ENCODE measurements at places on chromosomes 6 and 20.

GRCh38 chr6:168584249-168584648 lies 143.3 kb downstream of the SMOC2 start:
- no peak for DNase-seq

GRCh38 chr6:164962805-164963204 lies 346.6 kb downstream of the C6orf118 start:
- DNase-seq = no peak

GRCh38 chr6:133991096-133991593 lies 38.1 kb downstream of the TBPL1 start:
- no peak for DNase-seq

- DNase-seq = no peak
These were observed 48.5 kb downstream of the KIF13A start for GRCh38 chr6:17938901-17939300.

DNA sequence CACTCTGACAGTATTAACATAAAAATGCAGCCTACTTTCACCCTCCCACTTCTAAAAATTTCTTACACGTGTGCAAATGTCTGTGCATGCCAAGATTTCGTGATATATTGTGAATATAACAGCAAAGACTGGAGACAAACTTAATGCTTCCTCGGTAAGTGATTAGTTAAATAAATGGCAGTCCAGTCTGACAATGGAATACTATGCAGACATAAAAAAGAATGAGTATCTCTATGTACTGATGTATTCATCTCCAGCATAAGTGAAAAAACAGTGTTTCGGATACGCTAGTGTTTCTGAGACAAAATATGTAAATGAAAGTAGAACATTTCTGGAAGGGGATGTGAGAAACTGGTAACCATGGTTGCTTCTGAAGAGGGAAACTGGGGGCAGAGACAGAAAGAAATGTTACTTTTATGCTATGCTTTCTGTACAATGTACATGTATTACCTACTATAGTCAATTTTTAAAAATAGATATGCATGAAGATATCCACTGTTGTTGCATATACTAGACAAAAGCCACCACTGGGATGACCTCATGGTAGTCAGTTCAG lies 7.0 kb downstream of the SLC22A23 start:
- DNase-seq = no peak

DNA sequence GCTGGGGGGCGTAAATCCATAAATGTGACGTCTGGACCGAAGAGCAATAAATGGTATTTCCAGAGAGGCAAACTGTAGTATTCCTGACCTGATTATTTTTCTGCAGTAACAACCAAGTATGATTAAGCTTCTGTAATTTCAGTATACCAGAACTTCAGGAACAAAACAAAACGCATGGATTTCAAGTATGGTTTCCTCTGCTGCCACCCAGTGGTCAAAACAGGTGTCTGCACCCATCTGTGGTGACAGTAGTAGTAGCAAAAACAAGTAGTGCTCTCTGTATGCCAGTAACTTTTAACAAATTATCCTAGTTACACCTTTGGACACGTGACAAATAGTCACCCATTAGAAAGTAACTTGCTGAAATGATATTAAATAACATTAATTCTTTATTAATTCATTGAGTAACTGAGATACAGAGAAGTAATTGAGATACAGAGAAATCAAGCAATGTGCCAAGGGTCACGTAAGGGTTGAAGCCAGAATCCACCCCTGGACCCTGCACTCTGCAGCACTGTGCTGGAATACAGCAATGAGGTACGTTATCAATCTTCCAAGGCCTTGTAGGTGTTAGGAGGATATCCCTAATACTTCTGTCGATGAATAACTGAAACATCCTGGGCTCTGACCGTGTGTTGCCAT lies 7.9 kb downstream of the CALHM4 start:
- DNase-seq = peak; percentile 78

- DNase-seq = no peak
These were observed 7.2 kb downstream of the CCR6 start for GRCh38 chr6:167130008-167130677.

GRCh38 chr20:37525810-37526209 lies 1.9 kb downstream of the BLCAP start:
- no peak for DNase-seq

DNA sequence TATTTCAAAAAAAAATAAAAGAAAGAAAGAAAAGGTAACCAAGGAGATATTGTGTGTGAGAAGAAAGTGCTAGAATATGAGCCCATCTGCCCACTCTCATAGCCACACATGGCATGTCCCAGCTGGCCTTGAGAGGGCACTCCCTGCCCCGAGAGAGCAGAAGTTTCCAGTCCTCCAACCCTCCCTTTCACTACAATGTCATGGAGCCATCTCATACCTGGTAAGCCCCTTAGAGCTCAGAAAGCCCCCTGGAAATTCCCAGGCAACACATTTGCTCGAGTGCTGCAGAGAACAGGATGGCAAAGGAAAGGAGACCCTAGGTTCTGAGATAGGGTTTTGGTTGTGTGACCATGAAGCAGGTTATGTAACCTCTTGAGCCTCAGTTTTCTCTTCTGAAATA lies 75.8 kb upstream of the RIN2 start:
- no peak for DNase-seq

- DNase-seq = no peak
These were observed 331.8 kb downstream of the GJA1 start for GRCh38 chr6:121767211-121767610.

DNA sequence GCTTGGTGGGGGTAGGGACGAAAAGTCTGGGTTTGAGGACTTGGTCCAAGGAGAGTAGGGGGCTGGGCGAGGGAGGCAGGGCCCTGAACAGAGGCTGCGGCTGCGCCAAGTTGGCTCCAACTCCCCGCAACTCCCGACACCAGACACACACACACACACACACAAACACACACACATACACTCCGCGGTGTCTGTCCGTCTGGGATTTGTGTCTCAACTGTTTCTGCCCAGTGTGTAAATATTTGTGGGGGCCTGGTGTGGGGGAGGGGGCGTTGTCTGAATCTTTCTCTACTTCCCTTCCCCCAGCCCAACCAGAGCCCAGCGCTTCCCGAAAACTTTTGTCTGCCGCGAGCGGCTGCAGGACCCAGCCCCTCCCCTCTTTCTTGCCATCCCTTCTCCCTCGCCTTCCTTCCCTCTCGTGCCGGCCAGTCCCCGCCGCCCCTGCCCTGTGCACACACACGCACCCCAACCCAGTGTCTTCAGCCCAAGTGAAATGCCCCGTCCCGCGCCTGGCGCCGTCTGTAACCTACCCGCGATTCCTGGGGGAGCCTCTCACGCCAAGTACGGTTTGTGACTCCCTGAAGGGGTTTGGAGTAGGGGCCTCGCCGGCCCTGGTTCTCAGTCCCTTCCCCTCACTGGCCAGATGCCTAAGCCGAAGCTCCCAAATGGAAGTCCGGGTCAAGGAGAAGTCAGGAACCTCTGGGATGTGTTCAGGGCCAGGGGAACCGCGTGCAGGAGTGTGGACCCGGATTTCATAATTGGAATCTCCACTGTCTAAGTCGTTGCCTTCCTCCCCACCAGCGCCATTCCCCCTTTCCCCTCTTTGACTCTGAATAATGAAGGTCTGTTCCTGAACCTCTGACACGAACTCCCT lies 904 bp downstream of the MDFI start:
- DNase-seq = no peak

- no peak for DNase-seq
These were observed 621.0 kb downstream of the PKHD1 start for GRCh38 chr6:51466427-51466826.

DNA sequence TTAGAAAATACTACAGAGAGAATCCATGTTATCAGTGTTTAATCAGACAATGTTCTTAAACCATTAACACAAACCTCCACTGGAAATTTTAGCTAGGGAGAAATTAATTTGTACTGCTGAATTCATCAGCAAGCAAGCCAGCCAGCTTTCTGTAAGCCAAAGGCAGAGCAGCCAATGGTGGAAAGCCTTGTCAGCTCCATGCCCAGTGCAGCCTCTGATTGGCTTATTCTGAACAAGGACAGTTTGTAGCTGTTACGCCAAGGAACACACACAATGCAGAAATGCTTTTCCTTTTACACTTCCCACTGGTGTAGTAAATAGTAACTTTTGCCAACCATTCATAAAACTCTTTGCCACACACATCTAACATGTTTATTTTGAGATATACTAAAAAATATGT lies 265.0 kb downstream of the TENT5A start:
- DNase-seq = no peak

- no peak for DNase-seq
These were observed 26.5 kb downstream of the PMEPA1 start for GRCh38 chr20:57683287-57683686.

DNA sequence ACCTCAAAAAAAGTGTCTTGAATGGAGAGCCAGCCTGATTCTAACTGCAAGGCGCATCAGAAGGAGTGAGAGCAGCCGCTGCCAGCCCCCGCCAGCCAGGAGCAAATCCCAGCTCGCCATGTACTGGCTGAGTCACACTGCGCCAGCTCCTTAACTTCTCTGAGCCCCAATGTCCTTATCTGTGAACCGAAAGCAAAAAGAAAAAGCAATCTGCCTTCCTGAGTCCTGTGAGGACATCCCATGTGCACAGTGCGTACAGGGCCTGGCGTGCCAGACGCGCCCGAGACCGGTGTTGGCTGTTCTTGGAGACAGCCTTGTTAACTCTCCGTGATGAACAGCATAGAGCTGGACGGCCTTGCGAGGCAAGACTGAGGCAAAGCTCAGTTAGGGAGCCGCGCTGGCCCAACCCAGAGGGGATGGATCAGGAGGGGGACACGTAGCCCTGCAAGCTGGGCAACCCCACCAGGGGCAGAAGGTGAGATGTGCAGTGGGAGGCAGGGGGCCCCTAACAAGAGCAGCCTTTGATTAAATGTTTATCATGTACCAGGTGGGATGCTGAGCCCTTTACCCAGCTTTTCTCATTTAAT lies 122.7 kb downstream of the AGPAT4 start:
- DNase-seq = no peak

DNA sequence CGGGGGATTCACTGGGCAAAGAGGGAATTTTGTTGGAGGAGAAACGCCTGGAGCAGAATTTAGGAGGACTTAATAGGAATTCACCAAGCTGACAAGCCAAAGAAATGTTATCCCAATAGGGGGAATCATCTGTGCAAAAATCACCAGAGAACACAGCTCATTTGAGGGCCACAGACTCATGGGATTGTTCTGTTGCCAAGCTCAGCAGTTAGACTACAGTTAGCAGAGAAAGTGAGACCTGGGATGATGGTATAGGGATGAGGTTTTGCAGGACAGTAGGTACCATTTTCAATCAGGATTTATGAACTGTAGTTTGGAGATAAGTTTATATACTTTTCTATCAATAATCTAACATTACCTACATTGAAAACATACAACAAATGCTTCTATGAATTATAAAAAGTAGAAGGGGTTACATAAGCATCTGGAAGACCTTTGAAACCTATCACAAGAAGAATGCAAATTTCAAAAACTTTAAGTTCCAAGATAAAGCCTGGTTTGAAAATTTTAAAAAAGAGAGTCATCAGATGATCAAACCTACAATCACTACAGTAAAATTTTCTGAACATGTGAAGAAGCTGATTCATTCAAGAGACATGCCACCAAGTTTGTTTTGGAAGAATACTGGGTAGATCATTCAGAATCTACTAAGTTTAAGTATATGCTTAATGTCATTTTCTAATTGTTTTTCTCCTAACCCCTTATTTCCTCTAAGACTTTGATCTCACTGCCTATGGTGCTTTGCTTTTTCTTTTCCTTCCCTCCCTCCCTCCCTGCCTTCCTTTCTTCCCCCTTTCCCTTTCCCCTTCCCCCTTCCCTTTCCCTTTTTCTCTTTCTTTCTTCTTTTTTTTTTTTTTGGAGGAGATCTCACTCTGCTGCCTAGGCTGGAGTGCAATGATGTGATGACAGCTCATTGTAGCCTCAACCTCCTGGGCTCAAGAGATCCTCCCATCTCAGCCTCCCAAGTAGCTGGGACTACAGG lies 81.5 kb downstream of the KIF13A start:
- no peak for DNase-seq

- no peak for DNase-seq
These were observed 3.1 kb upstream of the CLDN20 start for GRCh38 chr6:155260686-155261085.

GRCh38 chr6:111984081-111984480 lies 69.8 kb upstream of the CCN6 start:
- DNase-seq = no peak

DNA sequence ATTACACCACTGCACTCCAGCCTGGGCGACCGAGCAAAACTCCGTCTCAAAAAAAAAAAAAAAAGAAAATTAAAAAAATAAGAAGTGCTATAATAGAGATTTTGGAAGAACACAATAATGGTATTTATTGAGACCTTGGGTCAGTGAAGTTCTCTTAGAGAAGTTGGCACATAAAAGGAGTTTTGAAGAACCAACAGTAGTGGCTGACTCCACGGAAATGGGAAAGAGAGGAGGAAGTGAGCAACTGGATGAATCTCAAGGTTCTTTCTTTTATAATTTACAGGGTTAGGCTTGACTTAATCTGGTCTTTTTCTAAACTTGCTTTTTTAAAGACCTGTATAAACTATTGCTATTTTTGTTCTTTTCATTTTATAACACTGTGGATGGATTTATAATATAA lies 52.8 kb downstream of the TOMM6 start:
- DNase-seq = no peak

GRCh38 chr6:72250664-72251063 lies 364.3 kb downstream of the RIMS1 start:
- DNase-seq = no peak

DNA sequence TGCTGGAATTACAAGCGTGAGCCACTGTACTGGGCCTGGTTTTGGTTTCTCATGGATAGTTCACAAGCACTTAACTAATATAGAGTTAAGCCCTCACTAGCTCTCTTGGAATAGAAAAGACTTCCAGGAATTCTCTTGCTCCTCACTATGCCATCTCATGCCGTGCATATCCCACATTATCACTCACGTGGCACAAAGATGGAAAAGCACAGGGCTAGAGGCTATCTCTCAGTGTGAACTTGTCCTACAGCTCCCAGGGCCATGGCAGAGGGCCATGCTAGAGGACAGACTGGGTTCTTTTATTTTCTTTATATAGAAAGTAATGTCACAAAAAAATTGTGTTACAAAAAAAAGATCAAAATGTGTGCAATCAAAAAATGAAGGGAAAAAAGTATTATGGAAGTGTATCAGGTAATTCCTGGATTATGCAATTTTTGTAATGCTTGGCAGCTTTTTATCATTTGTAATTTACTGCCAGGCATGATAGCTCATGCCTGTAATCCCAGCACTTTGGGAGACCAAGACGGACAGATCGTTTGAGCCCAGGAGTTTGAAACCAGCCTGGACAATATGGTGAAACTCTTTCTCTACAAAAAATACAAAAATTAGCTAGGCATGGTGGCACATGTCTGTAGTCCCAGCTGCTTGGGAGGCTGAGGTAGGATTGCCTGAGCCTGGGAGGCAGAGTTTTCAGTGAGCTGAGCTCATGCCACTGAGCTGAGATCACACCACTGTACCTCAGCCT lies 6.4 kb upstream of the SLC2A12 start:
- DNase-seq = no peak

- peak; percentile 6 for DNase-seq
These were observed 22.6 kb downstream of the PLCB1 start for GRCh38 chr20:8154638-8155037.
